Mesothelial cell of epicardium (in vitro differentiated cells): ENCODE measurements at places on chromosomes 1 and 21. TPM values are rescaled to one million over a fixed set of nuclear protein-coding genes. Genes with fewer than 3 reads are reported as not detected.

- peaks cover 13% of the 10 kb centered on the region for H3K4me1 ChIP-seq
- no peak overlapping the region for H3K27ac ChIP-seq
- H3K27me3 ChIP-seq: peaks cover 17% of the 10 kb centered on the region
- no peak for DNase-seq
- no peaks in the 10 kb centered on the region for H3K36me3 ChIP-seq
These were observed 16.5 kb downstream of the PRRX1 start for GRCh38 chr1:170680428-170680827.

- no peak for DNase-seq
- no peaks in the 10 kb centered on the region for H3K4me1 ChIP-seq
These were observed 16.7 kb downstream of the CASP9 start for GRCh38 chr1:15507278-15507677.

DNA sequence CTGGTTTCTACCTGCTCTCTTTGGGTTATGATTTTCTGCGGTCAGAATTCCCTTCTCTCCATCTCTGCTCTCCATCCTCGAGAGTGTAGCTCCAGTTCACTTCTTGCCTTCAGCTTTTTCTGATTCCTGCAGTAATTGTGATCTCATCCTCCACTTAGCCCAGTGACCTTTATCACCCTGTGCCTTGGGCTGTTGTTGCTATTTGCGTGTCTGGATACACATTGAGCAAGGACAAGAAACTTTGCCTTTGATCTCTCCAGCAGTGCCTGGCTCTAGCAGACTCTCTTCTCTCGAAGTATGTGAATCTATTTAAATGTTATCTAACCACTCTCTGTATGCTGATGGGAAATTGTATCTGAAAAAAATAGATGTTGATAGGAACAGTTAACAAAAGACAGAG is 76.4 kb upstream of the MARK1 start:
- no peaks in the 10 kb centered on the region for H3K36me3 ChIP-seq
- H3K4me3 ChIP-seq: no peak overlapping the region
- peaks cover 9% of the 10 kb centered on the region for H3K4me1 ChIP-seq
- H3K27me3 ChIP-seq: no peaks in the 10 kb centered on the region
- peak overlapping the region; percentile 0 for H3K27ac ChIP-seq

Gene THAP3
- 19.8 to 22.9 TPM (median 20.0 TPM) in 3 replicates for total RNA-seq

GRCh38 chr1:119878171-119878570 is 18.1 kb downstream of the ADAM30 start:
- H3K4me3 ChIP-seq: no peak overlapping the region
- no peak for DNase-seq

- peaks cover 22% of the 10 kb centered on the region for H3K4me1 ChIP-seq
- peak within 1 kb of the TSS; percentile 98 for H3K27ac ChIP-seq
- H3K4me3 ChIP-seq: peak within 1 kb of the TSS; percentile 96
- H3K36me3 ChIP-seq: peaks cover 7% of the 10 kb centered on the region
- DNase-seq: peak; percentile 73
- H3K27me3 ChIP-seq: no peaks in the 10 kb centered on the region
These were observed at the start of gene ZNF684 for GRCh38 chr1:40531381-40532061. Gene ZNF684, plus strand, starts transcription at chr1:40531637. Its CDS starts 1,530 bp downstream, at chr1:40533167.

DNA sequence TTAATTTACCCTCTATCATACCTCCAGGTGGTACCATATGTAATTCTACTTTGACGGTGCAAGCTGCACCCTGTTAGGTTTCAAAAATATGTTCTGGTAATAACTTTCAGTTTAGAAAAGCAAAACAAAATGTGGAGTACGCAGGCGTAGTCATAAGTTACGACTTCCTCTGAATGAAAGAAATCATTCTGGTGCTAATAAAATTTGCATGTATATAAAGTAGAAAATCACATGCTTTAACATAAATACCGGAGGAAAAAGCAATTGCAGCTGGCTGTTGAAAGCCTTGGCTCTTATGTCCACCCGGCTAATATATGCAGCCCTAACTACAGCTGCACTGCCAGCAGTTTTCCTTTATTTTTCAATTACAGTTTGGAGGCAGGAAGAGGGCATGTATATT is 65.2 kb upstream of the TMPRSS15 start:
- H3K27me3 ChIP-seq: peaks cover 5% of the 10 kb centered on the region
- peaks cover 18% of the 10 kb centered on the region for H3K4me1 ChIP-seq
- H3K36me3 ChIP-seq: no peaks in the 10 kb centered on the region
- no peak for DNase-seq
- no peak overlapping the region for H3K27ac ChIP-seq
- H3K4me3 ChIP-seq: no peak overlapping the region

DNA sequence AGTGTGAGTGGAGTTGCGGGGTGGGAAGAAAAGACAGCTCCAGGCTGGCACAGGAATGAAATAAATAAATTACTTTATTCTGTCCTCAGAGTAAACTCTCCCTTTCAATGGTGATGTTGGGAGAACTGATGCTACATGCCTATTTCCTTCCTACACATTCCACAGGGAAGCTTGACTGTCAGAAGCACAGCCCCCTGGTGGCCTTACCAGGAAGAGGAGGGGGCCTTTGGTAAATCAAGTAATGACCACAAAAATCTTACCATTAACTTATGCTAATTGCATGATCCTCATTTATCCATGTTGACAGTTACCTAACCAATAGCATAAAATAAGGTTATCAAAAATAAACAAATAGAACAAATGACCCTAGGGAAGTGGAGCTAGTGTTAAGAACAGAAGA is 605.0 kb upstream of the PKN2 start:
- no peaks in the 10 kb centered on the region for H3K4me1 ChIP-seq
- no peak overlapping the region for H3K27ac ChIP-seq
- H3K27me3 ChIP-seq: peaks cover 4% of the 10 kb centered on the region
- no peak overlapping the region for H3K4me3 ChIP-seq
- DNase-seq: no peak

DNA sequence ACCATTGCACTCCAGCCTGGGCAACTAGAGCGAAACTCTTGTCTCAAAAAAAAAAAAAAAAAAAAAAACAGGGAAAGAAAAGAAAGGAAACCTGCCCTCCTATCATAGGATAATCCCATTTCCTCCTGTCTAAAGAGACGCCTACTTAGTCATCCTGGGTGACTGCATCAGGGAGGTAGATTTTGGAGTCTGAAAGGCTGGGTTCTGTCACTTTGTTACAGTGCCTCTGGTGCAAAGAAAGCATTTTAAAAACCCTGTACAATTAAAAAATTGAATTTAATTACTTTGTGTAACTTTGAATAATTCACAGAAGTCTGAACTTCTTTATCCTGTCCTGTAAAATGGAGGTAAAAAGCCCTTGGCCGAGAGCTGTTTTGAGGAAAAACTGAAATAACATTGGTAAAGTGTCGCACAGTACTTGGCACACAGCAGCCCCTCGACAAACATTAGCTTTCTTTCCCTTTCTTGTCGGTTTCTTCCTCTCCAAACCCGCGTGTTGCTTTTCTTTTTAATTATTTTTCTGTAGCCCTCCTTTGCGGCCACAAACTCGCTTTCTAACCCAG is 657 bp upstream of the HDAC1 start:
- peak overlapping the region; percentile 84 for H3K27ac ChIP-seq
- peaks cover 13% of the 10 kb centered on the region for H3K4me1 ChIP-seq
- peak overlapping the region; percentile 96 for H3K4me3 ChIP-seq

Gene RGS7
- total RNA-seq: 1.6 to 2.4 TPM (median 1.9 TPM) in 3 replicates

DNA sequence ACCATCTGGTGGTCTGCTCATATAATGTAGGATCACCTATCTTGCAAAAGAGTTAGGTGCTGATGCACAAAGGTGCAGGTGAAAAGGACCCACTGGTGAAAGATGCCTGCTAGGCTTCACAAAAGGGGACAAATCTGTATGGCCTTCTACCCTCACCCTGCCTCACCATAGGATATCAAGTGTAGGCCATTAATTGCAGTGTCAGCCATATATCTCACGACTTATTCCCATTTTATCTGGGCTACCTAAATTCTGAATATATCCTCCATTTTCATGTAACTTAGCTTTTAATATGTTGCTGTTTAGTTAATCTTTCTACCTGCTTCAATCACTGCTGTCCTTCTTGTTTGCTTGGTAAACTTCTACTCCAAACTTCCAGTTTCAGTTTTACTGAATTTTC is 84.2 kb upstream of the DPH5 start:
- peaks cover 2% of the 10 kb centered on the region for H3K36me3 ChIP-seq
- DNase-seq: no peak
- no peak overlapping the region for H3K4me3 ChIP-seq
- H3K4me1 ChIP-seq: peaks cover 3% of the 10 kb centered on the region

- no peak for DNase-seq
- H3K27me3 ChIP-seq: no peaks in the 10 kb centered on the region
- no peak overlapping the region for H3K27ac ChIP-seq
- peaks cover 24% of the 10 kb centered on the region for H3K36me3 ChIP-seq
- H3K4me1 ChIP-seq: peaks cover 9% of the 10 kb centered on the region
- H3K4me3 ChIP-seq: no peak overlapping the region
These were observed 350.0 kb downstream of the USP25 start for GRCh38 chr21:16079830-16080229.

DNA sequence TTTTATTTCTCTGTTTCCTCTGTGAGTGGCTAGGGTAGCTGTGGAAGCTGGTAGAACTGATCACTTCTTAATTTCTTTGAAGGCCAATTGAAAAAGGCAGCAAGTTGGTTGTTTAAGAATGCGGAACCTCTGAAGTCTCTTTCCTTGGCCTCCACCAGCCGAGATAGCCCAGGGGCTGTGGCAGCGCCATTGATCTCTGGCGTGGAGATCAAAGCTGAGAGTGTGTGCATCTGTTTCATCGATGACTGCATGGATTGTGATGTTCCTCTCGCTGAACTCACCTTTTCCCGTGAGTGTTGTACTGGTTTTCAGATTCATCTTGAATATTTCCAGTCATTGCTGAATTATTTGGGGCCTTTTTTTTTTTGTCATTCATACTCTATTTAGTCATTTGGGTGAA is 97.7 kb downstream of the VPS13D start:
- peaks cover 10% of the 10 kb centered on the region for H3K4me1 ChIP-seq
- H3K36me3 ChIP-seq: peaks cover 38% of the 10 kb centered on the region
- H3K4me3 ChIP-seq: no peak overlapping the region
- peak overlapping the region; percentile 87 for H3K27ac ChIP-seq
- H3K27me3 ChIP-seq: no peaks in the 10 kb centered on the region

DNA sequence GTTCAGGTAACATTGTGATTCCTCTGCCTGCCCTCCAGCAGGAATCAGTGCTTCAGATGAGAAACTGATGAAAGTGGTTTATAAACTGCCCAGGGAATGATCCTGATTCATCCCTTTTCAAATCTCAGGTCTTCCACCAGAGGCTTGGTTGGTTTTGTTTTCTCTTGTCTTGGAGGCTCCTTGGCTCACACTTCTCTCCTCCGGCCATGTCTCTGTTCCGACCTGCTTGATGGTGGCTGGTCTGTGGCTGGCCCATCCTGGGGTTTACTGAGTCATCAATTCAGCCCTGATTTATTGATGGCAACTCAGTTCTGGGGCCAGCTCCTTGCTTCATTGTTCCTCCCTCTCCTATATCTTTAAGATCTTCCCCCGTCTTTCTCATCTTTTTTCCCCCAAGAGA is 56.6 kb upstream of the SLC2A1 start:
- H3K4me1 ChIP-seq: peaks cover 36% of the 10 kb centered on the region
- H3K27ac ChIP-seq: peak overlapping the region; percentile 47
- no peaks in the 10 kb centered on the region for H3K36me3 ChIP-seq
- no peak for DNase-seq

DNA sequence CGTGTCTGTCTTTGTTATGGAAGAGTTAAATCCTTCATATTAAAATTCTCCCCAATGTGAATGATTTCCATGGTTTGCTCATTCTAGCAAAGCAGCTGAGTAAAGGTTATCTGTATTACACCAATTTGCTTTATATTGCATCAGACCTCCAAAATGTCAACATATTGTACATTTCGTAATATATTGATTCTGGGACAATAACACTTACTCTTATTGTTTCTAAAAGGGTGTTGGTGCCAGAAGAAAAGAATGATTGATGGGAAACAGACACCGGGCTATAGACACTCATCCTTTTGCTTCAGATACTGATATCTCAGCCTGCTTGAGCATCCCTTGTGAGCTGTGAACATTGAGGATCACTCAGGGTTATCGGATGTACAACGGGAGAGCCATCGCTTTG is 7.0 kb downstream of the NTNG1 start:
- no peak overlapping the region for H3K27ac ChIP-seq
- no peaks in the 10 kb centered on the region for H3K36me3 ChIP-seq
- no peak for DNase-seq
- no peak overlapping the region for H3K4me3 ChIP-seq

Gene PLA2G2D
- not detected in 3 replicates for total RNA-seq

DNA sequence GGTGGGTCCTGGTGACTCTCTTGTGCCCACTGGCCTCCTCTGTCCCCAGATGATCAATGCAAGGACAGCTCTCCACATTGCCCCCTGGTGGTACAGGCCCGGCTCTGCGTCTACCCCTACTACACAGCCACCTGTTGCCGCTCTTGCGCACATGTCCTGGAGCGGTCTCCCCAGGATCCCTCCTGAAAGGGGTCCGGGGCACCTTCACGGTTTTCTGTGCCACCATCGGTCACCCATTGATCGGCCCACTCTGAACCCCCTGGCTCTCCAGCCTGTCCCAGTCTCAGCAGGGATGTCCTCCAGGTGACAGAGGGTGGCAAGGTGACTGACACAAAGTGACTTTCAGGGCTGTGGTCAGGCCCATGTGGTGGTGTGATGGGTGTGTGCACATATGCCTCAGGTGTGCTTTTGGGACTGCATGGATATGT is 10.8 kb downstream of the ADAMTSL4 start:
- H3K27me3 ChIP-seq: no peaks in the 10 kb centered on the region
- peak overlapping the region; percentile 80 for H3K4me3 ChIP-seq
- peak overlapping the region; percentile 100 for H3K27ac ChIP-seq
- H3K4me1 ChIP-seq: peaks cover 46% of the 10 kb centered on the region
- peak; percentile 30 for DNase-seq
- H3K36me3 ChIP-seq: peaks cover 2% of the 10 kb centered on the region

DNA sequence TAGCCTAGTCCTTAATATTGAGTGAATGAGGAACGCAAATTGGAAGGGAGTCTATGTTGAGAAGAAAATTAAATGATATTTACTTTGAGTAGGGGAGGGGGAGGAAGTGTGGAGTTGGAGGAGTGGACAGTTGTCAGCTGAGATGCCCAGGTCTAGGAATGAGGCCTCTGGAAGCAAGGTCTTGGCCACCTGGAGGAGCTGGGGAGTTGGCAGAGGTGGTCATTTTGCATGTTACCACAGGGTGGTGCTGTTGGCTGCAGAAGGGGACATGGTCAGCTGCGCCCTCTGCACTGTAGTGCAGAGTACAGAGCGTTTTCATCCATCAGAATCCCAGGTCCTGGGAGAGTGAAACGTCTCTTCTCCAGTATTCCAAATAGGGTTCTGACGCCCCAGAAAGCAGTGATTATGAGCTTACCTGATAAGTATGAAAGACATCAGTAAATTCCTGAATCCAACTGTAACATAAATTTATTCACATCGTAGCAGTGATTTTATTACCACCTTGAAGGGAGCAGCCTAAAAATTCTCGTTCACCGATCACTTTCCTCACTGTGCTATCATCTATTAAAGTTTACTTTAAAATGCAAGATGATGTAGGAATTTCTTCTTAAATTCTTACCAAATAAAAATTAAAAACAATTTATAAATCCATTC is 13.8 kb downstream of the PARK7 start:
- H3K27ac ChIP-seq: peak overlapping the region; percentile 23
- H3K4me1 ChIP-seq: no peaks in the 10 kb centered on the region
- H3K27me3 ChIP-seq: no peaks in the 10 kb centered on the region

DNA sequence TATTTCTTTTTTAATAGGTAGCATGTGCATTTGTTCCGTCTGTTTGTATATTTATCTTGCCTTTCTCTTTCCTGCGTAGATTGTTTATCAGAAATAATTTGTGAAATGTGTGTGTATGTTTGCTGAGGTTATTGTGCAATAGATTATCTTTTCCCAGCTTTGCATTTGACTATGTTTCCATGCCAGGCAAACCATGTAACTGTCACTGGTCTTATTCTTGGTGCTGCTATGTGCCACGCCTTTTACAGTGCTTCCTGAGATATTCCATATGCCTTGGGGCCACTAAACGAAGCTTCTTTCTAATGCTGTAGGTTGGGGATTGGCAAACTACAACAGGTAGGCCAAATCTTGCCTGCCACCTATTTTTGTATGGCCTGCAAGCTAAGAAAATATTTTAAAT is 598.8 kb downstream of the PLPP3 start:
- DNase-seq: no peak
- H3K4me3 ChIP-seq: no peak overlapping the region
- H3K27ac ChIP-seq: no peak overlapping the region
- H3K27me3 ChIP-seq: no peaks in the 10 kb centered on the region
- peaks cover 13% of the 10 kb centered on the region for H3K4me1 ChIP-seq

Gene KCNQ4
- total RNA-seq: 0.78 to 0.97 TPM (median 0.79 TPM) in 3 replicates
